Stromal cell of bone marrow (primary cell): ENCODE measurements at places on chromosomes 2 and 18.

GRCh38 chr2:57892920-57893319, 153.7 kb upstream of the VRK2 start:
- DNase-seq, result no peak

- peak; percentile 60 for DNase-seq
Measured at GRCh38 chr2:69012310-69013141, 453 bp upstream of the ANTXR1 start.

DNA sequence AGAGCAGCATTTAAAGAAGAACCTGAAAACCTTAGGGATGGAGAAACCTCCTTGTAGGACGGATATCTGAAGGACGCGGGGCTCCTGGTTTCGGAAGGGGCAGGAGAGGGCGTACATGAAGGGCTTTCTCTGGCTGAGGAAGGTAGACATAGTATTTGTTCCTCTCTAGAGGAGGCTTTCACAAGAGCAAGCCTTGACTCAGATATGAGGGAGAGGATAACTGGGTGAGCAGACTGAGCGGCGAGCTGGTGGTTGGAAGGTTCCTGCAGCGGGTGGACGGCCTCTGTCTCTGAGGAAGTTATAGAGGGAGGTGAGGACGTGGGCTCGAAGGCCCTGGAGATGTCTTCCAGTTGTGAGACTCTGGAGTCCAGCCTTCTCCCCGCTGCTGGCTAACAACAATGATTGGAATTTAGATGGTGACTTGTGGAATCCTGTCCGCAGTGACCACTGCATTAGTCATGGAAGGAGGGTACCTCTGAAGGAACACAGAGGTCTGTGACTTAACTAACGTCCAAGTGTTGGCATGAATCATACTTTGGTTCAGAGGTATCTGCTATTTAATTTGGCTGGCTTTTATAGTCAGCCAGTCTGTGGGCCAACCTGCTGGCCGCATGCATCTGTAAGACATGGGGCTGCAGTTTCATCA, 80.9 kb downstream of the ASAP2 start:
- peak; percentile 95 for DNase-seq

GRCh38 chr2:38818565-38818964, 40.6 kb downstream of the GEMIN6 start:
- DNase-seq, result no peak

DNA sequence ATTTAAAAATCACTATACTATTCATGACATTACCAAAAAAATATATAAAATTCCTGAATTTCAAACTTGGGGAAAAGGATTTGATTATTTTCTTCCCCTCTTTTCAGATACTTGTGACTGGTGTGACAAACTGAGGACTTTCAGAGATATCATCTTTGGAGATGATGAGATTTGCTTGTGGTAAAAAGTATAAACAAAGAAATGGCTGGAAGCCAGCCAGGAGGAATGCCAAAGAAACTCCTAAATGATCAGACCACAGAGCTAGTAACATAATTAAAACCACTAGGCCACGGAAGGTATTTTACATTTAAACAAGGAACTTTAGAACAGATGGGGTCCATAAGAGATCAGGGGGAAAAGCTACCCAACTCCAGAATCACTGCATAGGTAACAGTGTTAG, 58.7 kb downstream of the PIGN start:
- DNase-seq, result peak; percentile 3

DNA sequence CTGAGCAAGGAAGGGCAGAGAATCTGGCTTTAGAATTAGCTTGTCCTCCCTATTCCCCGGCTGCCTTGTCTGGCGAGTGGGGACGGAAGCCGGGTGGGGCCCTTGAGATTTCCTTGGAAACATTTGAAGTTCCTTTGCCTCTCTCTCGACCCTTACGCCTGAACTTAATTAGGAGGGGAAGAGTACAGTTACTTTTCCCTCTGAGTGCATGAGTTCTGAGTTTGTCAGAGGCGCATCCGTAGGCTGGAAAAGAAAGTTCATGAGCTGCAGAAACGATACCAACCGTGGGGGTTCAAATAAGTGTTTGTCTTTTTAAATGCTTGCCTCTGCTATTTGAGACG, 468 bp downstream of the PIKFYVE start:
- DNase-seq, result no peak

DNA sequence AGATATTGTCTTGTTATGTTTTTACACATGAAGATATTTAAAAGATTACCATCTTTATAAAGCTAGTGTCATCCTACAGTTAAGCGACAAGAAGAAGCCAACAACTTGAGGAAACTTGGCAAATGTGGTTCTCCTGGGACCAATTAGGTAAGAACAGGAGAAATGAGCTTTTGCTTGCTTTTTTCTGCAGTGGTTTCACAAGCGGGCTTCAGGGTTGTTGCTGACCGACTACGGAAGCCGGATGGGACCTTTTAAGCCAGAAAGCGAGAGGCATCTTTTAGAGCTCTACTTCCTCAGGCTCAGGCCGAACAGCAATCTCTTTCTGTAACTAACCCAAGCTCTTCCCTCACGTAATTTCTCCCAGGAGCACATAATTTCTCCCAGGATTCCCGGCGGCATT, 256.5 kb downstream of the CNTNAP5 start:
- no peak for DNase-seq

DNA sequence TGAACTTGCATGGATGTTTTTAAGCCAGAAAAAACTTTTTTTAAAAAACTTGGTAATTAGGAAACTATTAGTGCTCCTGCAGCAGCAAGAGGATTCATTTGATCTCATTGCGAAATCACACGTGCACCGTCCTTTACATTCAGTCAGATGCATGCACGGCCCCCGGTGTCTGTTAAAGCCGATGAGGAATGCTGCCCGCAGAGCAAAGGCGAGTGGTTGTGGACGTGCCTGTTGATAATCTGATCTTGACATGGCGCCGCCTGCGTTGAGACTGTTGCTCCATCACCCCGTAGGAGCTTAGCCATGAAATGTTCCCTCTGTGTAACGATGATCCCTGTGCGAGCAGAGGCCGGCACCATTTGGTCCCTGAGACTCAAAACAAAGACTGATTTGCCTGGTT, 300.0 kb downstream of the GBX2 start:
- no peak for DNase-seq

GRCh38 chr2:159192371-159192918, 94.1 kb downstream of the WDSUB1 start:
- DNase-seq, result no peak

GRCh38 chr2:235843591-235844395, 324.4 kb downstream of the GBX2 start:
- DNase-seq, result no peak

- no peak for DNase-seq
Measured at GRCh38 chr2:111184725-111185310, 64.1 kb downstream of the BCL2L11 start.

GRCh38 chr2:224142397-224143312, 103.6 kb upstream of the SERPINE2 start:
- peak; percentile 72 for DNase-seq

- no peak for DNase-seq
Measured at GRCh38 chr2:189002079-189002478, 27.9 kb downstream of the COL3A1 start.

GRCh38 chr2:227192491-227192890, 28.1 kb downstream of the COL4A3 start:
- no peak for DNase-seq

DNA sequence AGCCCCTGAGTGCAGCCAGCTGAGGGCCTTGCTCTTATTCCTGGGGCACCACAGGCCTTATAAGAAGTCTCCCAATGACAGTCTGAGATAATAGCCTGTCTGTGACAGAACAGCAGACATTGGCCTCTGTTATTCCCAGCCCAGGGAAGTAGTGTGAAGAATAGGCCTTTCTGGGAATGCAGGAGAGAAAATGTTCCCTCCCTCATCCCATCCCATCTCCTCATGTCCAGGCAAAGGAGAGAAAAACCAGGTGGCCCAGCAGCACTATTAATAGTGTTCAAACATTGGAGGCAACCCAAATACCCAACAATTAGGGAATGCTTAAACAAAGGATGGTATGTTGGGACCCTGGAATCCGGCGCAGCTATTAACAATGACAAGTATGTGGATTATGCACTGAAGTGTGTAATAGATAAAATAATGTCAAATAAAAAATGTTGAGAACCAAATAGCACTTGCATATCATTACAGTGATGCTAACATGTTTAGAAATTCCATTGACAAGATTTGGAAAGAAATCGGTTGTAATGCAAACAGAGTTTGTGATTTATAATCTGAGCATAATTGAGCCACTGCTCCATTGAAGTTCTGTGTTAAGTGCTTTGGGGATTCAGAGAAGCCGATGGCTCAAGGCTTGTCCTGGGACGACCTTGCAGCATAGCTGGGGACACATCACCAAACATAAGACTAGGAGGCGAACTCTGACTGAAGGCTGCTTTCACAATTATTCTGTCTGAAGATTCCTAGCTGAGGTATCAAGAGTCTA, 69.3 kb downstream of the LBH start:
- no peak for DNase-seq

DNA sequence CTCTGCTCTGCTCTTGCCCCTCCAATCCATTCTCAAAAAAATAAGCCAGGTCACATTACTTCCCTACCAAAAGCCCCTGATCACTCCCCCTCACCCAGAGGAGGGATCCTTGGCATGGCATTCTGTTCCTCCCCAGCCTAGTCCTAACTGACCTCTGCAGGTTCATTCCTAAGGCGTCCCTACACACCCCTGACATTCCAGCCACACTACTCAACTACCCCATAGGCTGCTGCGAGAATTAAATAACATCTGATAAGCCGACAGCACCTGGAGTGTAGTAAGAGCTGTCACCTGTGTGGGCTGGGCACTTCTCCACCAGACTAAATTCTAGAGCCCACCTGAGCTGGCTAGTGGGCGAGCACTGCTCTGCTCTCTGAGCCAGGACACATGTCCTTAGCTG, 44.7 kb upstream of the SLC1A4 start:
- DNase-seq, result no peak

- DNase-seq, result peak; percentile 36
Measured at GRCh38 chr18:10230072-10230471, 224.4 kb upstream of the APCDD1 start.

DNA sequence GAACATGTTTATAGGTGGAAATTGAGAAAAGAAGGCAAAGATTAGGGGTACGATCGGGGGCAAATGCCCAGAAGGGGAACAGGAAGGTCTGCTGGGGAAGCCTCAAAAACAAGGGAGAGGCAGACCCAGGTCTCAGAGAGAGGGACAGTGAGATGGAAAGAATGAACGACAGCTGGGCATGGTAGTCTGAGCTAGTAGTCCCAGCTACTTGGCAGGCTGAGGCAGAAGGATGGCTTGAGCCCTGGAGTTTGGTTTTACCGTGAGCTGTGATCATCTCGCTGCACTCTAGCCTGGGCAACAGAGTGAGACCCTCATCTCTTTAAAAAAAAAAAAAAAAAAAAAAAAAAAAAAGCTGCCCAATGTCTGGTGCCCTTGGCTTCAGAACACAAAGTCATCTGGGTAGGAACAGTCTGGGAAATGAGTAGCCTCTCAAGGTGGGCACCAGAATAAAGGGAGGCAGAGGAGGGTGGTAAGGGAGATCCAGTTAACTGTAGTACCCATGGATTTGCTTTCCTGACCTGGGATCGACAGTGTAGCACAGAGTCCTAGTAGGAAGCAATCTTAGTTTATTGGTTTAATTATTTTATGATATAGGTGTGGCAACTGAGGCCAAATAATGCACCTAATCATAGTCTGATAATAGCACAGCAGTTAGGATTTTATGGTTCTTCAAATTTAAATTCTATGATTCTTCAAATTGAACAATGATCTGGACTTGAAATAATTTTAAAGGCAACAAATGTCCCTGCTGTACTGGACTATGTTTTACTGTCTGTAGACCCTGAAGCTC, 3.5 kb downstream of the RRM2 start:
- DNase-seq, result no peak

DNA sequence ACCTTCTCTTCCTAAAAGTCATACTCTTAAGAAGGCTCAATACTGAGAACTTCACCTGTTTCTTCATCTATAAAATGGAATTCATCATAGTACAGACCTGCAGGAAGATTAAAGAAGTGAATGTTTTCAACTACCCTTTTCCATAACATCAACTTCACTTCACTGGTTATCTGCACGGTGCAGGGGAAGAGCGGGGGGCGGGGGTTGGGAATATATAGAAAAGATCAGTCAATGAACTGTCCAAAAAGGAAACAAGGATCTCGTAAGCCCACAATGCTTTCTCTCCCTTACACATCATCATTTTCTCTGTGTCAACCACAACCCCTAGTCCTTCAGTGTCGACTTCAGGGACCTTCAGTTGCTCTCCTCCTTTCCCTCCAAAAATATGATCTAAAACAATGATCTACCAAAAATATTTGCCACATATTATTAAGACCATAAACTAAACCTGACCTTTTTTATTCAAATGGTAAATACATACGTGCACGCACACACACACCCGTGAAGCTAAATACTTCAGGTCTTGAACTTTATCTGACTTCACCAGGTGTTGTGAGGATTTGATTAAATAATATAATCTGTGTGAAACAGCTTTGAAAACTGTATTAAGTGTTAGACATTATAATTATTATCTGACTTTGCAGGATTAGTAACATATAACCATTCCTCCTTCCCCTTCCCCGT, 4.9 kb downstream of the MBOAT2 start:
- no peak for DNase-seq

GRCh38 chr18:79953971-79954651, 2.7 kb upstream of the SLC66A2 start:
- DNase-seq, result no peak

DNA sequence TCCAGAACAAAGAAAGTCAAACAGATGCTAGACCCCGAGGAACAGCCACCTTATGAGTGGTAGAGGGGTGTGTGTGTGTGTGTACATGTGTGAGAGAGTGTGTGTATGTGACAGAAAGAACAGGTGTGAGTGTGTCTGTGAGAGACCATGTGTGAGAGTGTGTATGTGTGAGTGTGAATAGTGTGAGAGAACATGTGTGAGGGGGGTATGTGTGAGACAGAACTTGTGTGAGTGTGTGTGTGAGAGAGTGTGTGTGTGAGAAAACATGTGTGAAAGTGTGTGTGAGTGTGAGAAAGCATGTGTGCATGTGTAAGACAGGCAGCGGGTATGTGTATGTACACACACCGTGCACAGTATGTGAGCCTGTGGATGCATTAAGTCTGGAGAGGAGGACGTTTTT, 214.3 kb downstream of the SP3 start:
- DNase-seq, result no peak

DNA sequence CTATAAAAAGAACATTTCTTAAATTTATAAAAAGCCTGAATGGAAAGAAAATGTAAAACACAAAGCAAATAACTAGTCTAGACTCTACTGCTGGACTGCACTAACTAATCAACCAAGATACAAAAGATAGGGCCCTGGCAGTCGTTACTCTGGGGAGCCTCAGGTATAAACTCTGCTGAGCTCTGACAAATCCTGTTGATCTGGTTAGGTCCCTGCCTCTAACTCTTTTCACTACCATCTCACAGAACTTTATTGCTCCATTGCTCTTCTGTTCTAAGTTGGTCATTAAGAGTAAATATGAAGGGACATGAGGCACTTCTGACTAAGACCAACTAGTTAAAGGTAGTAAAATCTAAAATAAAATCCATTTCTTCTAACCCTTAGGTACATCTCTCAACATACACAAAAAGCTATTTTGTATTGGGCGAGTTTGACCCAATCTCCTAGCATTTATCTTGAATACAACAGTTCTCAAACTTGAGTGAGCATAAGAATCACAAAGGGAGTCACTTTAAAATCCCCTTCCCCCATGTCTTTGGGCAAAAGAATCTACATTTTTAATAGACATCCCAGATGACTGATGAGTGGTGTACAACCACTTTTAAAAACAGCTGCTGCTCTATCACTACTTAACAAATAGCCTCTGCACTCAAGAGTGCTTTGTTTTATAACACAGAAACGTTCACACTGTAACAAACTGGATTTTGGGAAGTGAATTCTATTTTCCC, 2.5 kb downstream of the CHN1 start:
- DNase-seq, result no peak

GRCh38 chr2:144449028-144449406, 70.9 kb downstream of the ZEB2 start:
- DNase-seq, result no peak
